ENCODE measurements at places on chromosomes 2 and 18. TPM values are rescaled to one million over a fixed set of nuclear protein-coding genes. Genes with fewer than 3 reads are reported as not detected.

GKN1 gene
- not detected for total RNA-seq

C2orf81 gene
- total RNA-seq: 0.59 TPM

TUBA3E gene
- total RNA-seq: not detected

GPR155 gene
- total RNA-seq: 0.74 TPM

CDKL4 gene
- 0.74 TPM for total RNA-seq

ACTR1B gene
- total RNA-seq: 58.9 TPM

TNFAIP6 gene
- total RNA-seq: not detected

TFPI gene
- total RNA-seq: 145 TPM

VWC2L gene
- not detected for total RNA-seq

DSC3 gene
- 0.13 TPM for total RNA-seq

TMEM182 gene
- 0.20 TPM for total RNA-seq

NRP2 gene
- 72.2 TPM for total RNA-seq

TNS1 gene
- total RNA-seq: 29.8 TPM

IL1A gene
- 5.5 TPM for total RNA-seq

RTP5 gene
- not detected for total RNA-seq

KCNK3 gene
- not detected for total RNA-seq

VAPA gene
- 198 TPM for total RNA-seq

GAD1 gene
- total RNA-seq: not detected

TDRD15 gene
- not detected for total RNA-seq

GAL3ST2 gene
- total RNA-seq: not detected

HOXD12 gene
- not detected for total RNA-seq

PPP1R1C gene
- 0.27 TPM for total RNA-seq

IL36RN gene
- not detected for total RNA-seq

ERICH2 gene
- total RNA-seq: not detected

MERTK gene
- 13.4 TPM for total RNA-seq

IL37 gene
- not detected for total RNA-seq

C2orf80 gene
- total RNA-seq: not detected

GCG gene
- not detected for total RNA-seq

TPGS2 gene
- total RNA-seq: 266 TPM

ALMS1 gene
- total RNA-seq: 9.3 TPM

MYOM1 gene
- 0.05 TPM for total RNA-seq

DSEL gene
- 5.9 TPM for total RNA-seq

MLPH gene
- total RNA-seq: not detected

C2orf66 gene
- not detected for total RNA-seq

EIF2AK3 gene
- total RNA-seq: 13.1 TPM

CNTNAP5 gene
- total RNA-seq: not detected

DNAJC5G gene
- total RNA-seq: not detected

MROH2A gene
- not detected for total RNA-seq

SERPINB3 gene
- not detected for total RNA-seq

MOCOS gene
- 5.3 TPM for total RNA-seq

RNU2-63P gene
- under 0.01 TPM for total RNA-seq

CFAP65 gene
- total RNA-seq: not detected

KHK gene
- total RNA-seq: 2.0 TPM

SCN7A gene
- not detected for total RNA-seq

FBXO36 gene
- 2.6 TPM for total RNA-seq

CABYR gene
- total RNA-seq: 6.4 TPM

PROM2 gene
- total RNA-seq: under 0.01 TPM

REG3G gene
- total RNA-seq: not detected

VAMP8 gene
- 2.5 TPM for total RNA-seq

DES gene
- total RNA-seq: not detected

TMEM169 gene
- not detected for total RNA-seq

NEU2 gene
- total RNA-seq: not detected

PFN4 gene
- not detected for total RNA-seq

HES6 gene
- 3.3 TPM for total RNA-seq

ERFE gene
- 1.3 TPM for total RNA-seq

SKOR2 gene
- total RNA-seq: not detected

DPP4 gene
- total RNA-seq: 20.2 TPM

REG1A gene
- not detected for total RNA-seq

SLC19A3 gene
- not detected for total RNA-seq
